GM20000 (cell line): ENCODE measurements at places on chromosomes 16 and 17.

DNA sequence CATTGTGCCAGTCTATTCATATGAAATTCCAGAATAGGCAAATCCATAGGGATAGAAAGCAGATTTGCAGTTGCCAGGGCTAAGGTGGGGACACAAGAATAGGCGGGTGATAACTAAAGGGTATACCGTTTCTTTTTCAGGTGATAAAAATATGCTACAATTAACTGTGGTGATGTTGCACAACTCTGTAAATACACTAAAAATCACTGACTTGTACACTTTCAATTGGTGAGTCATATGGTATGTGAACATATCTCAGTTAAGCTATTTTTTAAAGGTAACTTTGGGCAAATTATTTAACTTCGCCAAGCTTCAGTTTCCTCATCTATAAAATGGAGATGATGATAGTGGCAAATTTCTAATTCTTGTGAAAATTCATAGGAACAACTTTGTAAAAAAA lies 65.9 kb downstream of the CDYL2 start:
- no peak for DNase-seq

GRCh38 chr16:73219176-73219575 lies 171.2 kb upstream of the ZFHX3 start:
- no peak for DNase-seq

- no peak for DNase-seq
These were observed 7.7 kb upstream of the RARA start for GRCh38 chr17:40301315-40301714.

- DNase-seq: peak; percentile 75
These were observed 9.5 kb downstream of the IRF8 start for GRCh38 chr16:85908444-85908843.

DNA sequence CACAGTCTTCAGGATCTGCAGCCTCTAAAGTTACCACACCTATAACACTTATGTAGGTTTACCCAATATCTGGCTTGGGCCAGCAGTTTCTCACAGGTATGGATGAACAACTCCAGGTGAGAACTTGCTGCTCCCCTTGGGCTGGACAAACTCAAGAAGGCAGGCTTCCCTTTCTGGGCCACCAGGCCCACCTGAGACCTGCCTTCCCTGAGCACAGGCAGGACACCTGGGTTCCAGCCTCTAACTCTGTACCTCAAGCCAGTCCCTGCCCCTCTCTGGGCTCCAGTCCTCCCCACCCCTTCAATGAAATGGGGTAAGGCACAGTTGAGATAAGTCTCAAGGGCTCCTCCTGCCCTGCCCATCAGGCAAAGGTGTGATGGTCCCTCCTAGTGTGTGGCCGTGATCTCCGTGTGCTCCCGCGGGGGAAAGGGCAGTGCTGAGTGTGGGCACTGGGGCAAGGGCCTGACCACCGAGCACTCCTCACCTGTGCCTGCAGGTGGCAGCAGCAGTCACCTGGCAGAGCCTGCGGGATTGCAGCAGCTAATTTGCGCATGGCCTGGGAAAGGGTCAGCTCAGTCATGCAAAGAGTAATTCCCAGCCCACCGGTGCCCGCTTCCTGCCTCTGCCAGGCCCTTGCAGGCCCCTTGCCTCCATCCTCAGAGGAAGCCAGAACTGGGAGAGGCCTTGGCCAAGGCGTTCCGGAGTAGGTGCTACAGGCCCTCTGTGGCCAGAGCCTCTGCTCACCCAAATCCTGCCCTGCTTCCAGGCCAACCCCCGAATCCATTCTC lies 28.2 kb upstream of the ADGRG1 start:
- DNase-seq: peak; percentile 60

DNA sequence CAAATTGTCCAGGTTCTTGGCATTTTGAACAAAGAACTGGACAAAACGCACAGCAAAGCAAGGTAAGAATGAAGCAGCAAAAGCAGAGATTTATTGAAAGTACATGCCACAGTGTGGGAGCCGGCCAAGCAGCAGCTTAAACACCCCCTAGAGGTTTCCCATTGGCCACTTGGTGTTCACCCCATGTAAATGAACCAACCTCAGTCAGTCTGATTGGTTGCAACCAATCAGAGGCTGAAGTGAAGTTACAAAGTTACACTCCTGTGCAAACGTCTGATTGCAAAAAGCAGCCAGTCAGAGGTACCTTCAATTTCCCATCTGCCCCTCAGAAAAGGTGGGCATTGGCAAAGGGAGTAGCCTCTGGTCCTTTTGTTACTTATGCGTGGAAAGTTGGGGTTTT lies 8.8 kb upstream of the ZNF263 start:
- DNase-seq: no peak

DNA sequence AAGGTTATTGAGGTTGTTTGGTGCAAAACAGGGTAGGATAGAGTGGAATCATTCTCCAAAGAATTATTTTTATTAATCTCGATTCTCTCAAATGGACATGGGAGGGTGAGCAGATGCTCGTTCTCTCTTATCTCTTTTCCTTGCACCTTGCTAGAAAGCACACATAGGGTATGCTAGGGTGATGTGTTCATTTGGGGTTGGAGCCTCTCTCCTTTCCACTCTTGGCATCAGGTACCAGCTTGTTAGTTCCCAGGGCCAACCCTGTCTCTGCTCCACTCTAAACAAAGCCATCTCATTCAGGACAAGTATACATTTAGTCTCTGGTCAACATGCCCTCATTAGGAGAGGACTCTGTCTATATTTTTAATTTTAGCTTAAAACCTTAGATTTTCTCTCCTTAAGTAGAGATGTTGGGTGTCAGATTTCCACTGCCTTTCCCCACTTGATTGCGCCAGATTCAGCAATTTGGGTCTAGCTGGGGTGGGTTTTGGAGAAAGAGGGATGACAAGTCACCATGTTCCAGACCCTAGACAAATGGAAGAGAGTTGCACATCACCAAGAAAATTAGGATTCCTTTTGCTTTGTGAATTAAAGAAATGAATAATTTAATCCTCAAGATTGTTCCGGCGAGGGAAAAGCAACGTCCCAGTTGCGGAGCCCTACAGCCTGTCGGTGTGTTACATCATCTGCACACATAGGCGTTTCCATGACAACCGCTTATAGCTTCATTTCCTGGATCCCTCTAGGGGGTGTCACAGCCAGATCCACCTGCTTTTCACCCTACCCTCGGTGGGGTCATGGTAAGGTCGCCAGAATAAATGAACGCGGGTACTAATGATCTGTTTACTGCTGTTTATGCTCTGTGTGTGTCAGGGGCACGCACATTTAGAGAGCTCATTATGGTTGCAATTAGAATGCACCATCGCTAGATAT lies 41.6 kb downstream of the SNX11 start:
- no peak for DNase-seq

GRCh38 chr17:29615492-29616299 lies 7.0 kb downstream of the CORO6 start:
- peak; percentile 96 for DNase-seq

DNA sequence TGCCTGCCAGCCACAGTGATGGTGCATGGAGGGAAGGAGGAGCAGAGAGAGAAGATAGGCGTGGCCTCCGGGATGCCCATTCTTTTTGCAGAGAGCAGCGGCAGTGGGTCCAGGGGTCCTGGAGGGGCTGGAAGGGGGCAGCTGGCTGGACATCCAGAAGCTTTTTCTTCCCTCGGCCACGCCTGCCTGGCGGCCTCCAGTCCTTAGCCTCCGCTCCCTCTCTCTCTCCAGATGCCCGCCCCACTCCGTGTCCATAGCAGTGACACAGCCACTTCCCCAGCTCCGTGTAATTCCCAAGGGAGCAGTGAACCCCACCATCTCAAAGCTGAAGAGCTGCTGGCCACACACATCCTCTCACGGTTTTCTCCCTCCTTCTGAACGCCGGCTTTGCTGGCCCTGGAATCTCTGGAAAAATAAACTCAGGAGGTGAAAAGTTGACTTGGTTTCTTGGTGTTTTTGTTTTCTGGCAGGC lies 26.3 kb upstream of the CDC42EP4 start:
- no peak for DNase-seq

DNA sequence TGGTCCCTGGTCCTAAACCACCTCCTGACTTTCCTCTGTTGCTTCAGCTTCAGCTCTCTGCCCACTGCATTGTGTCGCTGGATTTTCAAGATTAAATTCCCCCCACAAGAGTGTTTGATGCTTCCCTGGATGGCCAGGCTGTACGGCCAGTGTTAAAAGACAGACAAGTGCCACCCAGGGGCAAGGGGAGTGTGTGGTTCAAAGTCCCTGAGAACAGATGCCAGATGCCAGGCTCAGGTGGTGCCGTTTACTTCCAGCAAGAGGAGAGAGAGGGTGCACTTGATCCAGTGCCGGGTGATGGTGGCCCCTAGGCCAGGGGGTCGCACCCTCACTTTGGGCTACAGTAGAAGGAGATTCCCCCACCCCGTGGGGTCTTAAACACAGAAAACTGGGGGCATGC lies 109.2 kb downstream of the RPTOR start:
- DNase-seq: no peak

DNA sequence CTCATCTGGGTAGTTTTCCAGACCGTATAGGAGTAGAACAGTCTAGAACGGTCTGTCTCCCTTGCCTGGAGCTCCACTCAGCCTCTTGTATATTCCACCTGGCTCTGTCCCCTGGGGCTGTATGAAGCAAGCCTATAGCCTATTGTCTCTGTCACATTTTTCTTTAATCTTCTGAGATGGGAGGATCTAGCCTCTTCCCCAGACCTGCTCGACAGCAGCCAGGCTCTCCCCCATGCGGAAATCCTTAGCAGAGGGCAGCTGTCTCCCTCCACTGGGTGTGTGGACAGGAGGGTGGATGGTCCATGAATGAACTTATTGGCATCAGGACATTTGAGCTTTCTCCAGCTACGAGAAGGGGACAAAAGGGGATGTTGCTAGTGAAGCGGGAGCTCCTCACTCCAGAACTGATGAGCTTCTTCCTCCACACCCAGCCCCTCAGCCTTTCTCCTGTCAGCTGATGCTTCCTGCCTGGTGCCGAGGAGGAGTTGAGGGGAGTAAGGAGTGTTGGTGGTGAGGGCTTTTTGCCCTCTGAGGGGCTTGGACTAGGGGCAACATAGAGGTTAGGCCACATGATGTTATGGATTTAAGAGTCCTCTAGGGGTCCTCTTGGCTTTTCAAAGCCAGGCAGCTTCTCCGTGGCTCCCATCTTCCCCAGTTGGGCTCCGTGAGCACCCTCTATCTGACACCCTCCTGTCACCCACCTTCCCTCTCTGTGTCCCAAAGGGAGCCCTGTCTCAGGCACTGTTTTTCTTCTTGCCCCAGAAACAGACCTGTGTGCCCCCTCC lies 28.0 kb downstream of the ARHGAP23 start:
- no peak for DNase-seq

DNA sequence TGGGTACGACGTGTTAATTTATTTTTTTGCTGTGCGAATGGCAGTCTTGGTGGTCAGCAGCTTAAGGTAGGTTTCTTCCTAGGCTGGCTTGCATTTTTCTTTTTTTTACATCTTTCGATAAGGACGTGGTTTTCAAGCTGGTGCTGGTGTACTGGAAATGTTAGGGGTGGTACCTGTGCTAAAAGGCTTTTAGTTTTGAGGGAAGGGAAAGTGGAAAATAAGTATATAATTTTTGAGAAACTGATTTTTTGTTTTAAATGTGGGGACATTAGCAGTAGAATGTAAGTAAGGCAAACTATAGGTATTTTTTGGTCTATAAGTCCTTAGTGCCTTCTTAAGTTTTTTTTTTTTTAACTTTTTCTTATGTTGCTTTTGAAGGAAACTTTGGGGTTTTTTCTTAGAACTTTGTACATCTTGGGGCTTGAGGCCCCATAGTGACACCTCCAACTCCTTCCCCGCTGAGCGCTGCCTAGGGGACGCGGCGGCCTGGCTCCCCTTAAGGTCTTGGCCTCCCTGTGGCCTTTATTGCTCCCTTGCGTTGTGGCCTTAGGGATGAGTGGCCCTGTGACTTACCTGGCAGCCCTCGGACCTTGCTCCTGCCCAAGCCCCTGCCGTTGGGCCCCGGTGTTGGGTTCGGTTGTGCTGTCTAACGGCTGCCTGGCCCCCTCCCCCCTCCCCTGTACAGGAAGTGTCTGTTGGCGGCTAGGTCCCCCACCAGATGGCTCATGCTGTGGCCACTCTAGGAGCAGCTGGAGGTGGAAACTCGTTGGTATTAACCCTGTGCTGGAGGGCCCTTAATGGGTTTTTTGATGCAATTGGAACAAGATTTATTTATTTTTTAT lies 88.0 kb upstream of the RPRML start:
- DNase-seq: peak; percentile 92

DNA sequence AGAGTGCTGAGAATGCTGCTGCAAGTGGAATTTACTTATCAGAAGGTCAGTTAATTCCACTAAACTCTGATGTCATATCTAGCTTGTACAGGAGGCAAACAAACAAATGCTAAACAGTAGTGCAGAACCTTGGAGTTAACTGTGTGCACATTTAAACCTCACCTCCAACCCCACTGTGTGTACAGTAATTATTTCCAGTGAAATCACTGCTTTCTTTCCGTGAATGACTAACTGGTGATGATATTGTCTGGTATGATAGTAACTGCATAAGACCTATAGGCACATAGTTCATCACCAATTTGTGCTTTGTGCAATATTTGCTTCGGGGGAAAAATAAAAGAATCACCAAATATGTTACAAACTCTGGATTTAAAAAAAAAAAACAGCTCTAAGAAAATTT lies 492.5 kb upstream of the HSBP1 start:
- DNase-seq: no peak

DNA sequence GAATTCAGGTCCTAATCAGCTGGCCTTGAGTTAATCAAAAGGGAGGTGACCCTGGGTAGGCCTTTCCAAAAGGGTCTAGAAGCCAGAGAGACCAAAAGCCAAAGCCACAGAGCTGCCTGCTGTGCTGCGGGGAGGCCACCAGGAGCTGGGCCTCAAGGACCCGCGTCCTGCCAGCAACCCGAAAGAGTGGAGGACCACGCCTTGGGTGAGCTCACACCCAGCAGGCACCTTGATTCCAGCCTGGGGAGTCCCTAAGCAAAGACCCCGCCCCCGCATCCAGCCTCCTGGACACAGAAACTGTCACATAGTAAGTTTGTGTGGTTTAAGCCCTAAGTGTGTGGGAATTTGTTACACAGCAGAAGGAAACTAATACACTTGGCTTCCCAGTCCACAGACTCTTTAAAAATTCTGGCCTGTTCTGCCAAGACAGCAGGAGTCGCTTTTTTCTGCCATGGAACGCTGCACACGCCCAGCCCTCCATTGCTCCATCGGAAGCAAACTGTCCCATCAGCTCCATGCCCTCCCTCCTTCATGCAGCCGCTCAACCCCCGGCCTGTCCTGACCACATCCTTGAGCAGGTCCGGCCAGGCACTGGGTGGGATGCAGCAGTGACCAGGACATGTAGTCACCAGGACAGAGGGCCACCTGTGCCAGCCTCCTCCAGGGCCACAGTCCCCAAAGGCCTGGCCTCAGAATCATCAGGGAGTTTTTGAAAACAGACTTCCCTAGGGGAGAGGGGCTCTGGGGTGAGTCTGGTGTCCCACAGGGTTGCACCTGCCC lies 20.9 kb upstream of the RASD1 start:
- DNase-seq: no peak
